A673 (cell line): ENCODE measurements at places on chromosomes 3 and 15.

DNA sequence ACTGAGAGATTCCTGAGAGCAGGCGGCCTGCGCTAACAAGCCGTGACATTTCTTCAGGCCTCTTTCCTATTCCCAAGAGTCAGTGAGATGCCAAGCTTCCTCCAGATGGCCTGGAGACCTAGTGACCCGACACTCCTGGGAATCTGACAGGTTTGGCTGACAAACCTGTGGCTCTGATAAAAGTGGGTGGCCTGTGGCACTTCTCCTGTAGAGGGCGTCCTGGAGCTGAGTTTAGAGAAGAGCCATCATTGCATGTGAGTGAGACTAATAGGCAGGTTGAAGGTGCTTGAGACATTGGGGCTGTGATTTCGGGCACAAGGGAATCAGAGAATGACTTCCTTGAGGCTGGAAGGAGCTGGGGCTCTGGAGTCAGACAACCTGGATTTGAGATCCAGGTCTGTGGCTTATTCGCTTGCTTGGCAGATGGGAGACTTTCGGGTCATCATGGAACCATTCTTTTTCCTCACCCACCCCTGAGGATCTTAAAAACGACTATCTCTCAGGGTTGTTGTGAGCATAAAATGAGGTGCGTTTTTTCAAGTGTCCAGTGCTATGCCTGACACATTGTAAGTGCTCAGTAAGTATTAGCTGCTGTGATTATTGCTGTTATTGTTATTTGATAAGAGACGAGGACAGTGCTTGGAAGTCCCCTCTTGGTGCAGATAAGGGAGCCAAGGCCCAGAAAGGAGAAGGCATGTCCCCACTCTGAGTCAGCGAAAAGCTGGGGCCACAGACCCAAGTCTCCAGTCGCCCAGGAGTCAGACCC is 77.2 kb downstream of the SCN10A start:
- peak; percentile 23 for DNase-seq

- no peak for DNase-seq
Measured at GRCh38 chr3:160193644-160194192, 31.5 kb upstream of the C3orf80 start.

DNA sequence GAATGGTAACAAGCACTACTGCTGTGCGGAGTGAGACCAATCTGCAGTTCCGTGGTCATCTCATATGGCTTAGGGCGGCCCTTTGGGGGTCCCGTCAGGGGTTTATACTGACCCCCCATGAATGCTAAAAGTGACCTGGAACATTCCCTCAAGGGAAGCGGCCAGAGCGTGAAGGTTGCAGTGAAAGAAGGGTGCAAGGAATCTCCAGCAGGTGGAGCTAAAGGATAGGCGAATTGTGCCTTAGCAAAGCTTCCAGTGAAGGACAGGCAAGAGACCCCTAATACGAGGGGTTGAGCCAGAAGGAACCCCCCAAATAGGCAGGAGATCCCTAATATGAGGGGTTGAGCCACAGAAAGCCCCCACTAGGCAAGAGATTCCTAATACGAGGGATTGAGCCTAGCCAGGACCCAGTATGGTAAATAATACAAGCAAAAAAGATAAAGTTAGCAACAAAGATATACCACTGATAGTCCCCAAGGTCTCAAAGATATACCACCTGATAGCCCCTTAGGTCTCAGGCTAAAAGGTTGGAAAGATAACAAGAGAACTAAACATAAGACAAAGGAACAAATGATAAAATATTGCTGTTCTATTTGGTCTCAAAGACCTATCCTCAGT is 32.8 kb downstream of the ZNF589 start:
- DNase-seq = peak; percentile 47

GRCh38 chr15:70112074-70112395 is 14.3 kb upstream of the TLE3 start:
- no peak for DNase-seq

GRCh38 chr15:82793737-82794136 is 12.1 kb downstream of the FSD2 start:
- no peak for DNase-seq

DNA sequence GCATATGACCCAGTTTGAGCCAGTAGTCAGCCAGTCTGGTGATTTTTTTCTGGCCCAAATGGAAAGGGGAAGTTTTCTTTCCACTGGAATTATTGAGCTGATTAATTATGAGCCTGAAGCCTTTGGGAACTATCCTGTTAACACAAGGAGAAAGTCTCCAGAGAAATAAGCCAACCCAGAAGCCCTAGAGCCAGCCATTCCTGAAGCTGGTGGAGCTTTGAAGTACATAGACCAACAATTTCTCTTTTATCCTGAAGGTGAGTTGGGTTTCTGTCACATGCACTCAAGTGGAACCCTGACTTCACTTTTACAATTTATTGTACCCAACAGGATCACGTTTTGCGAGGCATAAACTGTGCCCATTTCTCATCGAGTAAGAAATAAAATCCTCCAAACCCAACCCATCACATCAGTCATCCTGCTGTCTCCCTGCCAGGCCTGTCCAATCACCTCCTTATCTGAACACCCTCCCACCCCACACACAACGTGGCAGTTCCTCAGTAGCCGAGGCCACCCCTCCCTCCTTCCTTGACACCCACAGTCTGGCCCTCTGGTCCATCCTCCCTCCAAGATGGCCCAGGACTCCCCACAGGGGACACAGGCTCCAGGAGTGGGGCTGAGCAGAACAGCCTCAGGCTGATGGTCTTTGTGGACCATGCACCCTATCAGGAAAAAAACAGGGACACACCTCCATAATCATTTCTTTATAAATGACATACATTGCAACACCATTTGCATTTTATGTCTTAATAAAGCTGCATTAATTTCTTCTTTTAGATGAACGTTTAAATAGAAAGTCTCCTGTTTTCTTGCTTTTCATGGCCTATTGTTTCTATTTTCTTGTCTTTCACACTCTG is 55.7 kb upstream of the GATA2 start:
- no peak for DNase-seq

DNA sequence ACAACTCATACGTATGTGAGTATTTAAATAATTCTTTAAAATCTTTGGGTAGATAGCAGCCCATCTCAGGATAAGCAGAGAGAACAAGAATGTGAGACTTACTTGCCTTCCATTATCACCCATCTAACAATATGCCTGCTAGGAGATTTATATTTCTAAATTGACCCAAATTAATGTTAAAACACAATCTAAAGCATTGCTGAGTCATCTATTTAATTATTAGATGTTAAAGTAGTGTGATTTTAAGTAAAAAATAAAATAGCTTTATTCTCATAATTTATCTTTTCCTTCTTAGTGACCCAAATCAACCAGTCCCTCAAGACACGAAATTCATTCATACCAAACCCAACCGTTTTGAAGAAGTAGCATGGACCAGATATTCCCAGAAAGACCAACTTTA is 578.9 kb upstream of the NAALADL2 start:
- DNase-seq = no peak

DNA sequence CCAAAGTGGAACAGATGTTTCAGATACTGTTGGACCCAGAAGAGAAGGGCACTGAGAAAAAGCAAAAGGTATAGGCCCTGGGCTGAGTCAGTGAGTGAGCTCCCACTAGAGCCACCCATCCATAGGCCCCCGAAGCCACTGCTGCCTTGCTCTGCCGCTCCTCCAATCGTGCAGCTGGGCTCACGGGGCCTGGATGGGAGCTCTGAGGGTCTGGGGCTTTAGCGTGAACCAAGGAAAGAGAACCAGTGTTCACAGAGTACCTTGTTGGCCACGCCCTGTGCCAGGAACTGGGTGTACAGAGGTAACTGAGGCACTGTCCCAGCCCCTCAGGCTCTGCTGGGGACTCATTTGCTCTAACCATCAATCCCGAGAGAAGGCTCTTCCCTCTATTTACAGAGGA is 4.7 kb downstream of the UNC45A start:
- DNase-seq = no peak
